ENCODE measurements at places on chromosomes 11 and 22. TPM values are rescaled to one million over a fixed set of nuclear protein-coding genes. Genes with fewer than 3 reads are reported as not detected.

TSPAN18 gene
- total RNA-seq: 7.8 TPM

SLC37A4 gene
- total RNA-seq: 12.4 TPM

ENTHD1 gene
- 1.3 TPM for total RNA-seq

- no peak overlapping the region for H3K4me3 ChIP-seq
- peak overlapping the region; percentile 43 for H3K27ac ChIP-seq
- H3K4me1 ChIP-seq: peaks cover 18% of the 10 kb centered on the region
- H3K36me3 ChIP-seq: no peaks in the 10 kb centered on the region
- DNase-seq: no peak
Measured at GRCh38 chr11:63623513-63624140, 9.4 kb upstream of the PLAAT3 start.

GRCh38 chr11:64482588-64482987 is 108.4 kb upstream of the SLC22A12 start:
- no peaks in the 10 kb centered on the region for H3K4me1 ChIP-seq
- H3K36me3 ChIP-seq: no peaks in the 10 kb centered on the region
- no peak overlapping the region for H3K27ac ChIP-seq
- H3K4me3 ChIP-seq: no peak overlapping the region
- DNase-seq: no peak
- no peaks in the 10 kb centered on the region for H3K27me3 ChIP-seq

DNA sequence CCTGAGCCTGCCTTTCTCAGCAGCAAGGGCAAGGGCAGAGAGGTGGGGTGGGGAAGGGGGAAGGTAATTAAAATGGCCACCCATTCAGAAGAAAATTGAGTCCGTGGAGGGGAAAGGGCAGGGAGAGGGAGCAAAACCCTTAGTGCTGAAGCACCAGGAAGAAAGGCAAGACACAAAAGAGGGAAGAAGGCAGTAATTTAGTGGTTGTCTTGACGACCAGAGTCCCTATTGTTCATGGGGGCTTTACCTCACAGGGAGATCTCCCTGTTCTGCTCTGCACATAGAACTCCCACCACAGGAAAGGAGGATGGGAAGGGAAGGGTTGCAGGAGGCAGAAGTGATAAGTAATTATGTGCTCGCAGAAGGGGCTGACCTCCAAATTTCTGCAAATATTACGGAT is 23.4 kb downstream of the SNX19 start:
- DNase-seq: no peak
- no peak overlapping the region for H3K27ac ChIP-seq
- peaks cover 15% of the 10 kb centered on the region for H3K36me3 ChIP-seq
- H3K4me1 ChIP-seq: peaks cover 4% of the 10 kb centered on the region
- no peaks in the 10 kb centered on the region for H3K27me3 ChIP-seq

DNA sequence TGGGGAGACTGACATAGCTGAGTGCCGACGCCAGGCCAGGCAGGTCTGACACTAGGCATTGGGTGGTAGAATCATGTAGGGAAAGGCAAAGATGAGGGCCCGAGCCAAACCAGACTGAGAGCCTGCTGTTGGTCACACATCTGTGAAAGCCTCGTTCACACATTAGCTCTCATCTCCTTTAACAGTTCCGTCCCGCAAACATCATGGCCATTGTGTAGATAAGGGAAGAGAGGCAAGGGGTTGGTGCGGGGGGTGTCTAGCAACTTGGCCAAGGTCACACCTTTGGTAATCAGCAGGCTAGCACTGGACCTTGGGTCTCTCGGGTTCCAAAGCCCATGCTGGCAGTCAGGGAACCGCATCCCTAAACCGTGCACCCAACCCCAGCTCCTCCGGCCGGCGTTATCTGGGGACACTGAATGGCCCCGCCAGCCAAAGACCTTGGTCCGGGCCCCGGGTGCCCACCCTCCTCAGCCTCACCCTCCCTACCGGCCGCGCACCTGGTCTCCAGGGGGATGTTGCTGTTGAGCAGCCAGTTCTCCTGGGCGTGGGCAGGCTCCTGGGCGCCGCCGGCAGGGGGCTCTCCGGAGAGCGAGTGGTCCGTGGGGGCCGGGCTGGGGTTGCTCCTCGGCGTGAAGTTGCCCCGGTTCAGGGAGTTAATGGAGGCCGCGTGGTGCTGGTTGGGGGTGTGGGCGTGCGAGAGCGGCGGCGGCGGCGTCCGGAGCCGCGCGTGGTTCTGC is 328.3 kb upstream of the NARS2 start:
- H3K27ac ChIP-seq: no peak overlapping the region
- no peaks in the 10 kb centered on the region for H3K4me1 ChIP-seq
- no peaks in the 10 kb centered on the region for H3K36me3 ChIP-seq

Data from thyroid gland (tissue), 4 donors.